SK-N-DZ (cell line): ENCODE measurements at places on chromosomes 7 and 10.

DNA sequence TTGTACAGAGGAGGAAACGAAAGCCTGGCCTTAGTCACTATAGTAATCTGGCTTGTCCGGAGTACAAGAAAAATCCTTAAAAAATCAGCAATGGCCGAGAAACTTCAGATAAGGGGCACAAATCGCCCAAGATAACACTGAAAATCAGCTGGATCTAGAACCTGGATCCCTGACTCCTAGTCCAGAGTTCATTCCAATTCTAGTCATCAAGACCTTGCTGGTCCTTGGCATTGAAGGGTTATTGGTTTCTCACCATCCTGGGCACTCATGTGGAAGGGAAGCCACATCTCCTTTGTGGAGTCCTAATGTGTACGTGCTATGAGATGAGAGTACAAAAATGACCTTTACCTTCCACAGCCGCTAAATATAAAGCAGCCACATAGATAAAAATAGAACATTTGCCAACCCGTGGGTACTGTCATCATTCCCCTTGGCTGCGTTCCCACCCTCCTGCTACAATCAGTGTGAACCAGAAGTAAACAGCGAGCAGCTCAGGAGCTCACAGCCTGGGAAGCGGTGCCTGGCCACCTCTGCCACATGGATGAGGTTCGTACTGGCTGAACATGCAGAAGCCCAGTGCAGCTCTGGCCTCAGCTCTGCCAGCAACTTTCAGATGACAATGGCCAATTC, 116.0 kb upstream of the PDLIM1 start:
- DNase-seq, result no peak

- no peak for DNase-seq
These were observed 145.1 kb downstream of the PLXNA4 start for GRCh38 chr7:132430861-132431822.

DNA sequence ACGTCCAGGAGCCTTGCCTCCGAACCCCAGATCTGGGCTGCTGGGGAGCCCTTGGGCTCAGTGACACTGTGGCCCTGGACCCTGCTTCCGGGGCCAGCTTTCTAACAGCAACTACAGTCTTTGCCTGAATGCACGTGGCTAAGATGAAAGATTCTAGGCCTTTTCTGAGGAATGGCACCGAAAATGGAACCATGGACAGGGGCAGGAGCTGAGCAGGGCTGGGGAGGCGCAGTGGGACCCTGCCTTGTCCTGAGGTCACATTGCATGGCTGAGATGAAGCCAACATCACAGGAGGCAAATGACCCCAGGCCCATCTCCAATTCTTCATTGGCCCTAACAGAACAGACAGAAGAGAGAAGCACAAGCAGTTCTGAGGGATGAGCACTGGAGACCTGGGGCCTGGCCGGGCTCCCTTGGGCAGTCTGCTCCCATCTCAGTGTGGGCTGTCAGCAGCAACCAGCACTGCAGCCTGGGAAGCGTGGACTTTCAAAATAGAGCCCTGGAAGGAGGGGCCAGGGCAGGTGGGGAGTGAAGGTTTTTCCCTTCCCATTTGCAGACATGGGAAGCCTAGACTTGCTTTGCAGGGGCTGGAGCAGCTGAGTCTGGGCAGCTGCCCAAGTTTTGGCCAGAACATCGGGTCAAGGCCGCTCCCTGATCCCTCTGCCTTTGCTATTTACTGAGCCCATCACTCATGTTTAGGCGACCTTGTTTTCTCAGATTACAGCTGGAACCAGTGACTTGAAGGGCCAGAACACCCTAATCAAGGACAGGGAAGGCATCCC, 114.4 kb upstream of the TCERG1L start:
- no peak for DNase-seq

GRCh38 chr10:86699991-86700840, 31.9 kb downstream of the LDB3 start:
- no peak for DNase-seq

DNA sequence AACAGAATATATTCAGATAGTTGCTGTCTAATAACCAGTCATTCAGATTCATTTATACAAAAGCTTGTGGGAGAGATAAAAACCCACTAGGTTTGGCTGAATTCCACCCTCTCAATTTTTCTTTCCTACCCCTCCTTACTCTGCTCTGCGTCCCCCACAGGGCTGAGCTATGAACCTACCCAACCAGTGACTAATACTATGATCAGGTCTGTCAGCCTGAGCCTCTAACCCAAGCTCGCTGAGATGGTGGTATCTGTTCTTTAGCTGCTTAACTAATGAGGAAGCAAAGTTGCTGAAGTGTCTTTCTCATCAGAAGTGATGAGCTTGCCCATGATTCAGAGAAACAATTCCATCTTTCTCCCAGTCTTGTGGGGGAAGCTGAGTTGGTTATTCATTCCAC, 248.7 kb upstream of the GPR26 start:
- no peak for DNase-seq

DNA sequence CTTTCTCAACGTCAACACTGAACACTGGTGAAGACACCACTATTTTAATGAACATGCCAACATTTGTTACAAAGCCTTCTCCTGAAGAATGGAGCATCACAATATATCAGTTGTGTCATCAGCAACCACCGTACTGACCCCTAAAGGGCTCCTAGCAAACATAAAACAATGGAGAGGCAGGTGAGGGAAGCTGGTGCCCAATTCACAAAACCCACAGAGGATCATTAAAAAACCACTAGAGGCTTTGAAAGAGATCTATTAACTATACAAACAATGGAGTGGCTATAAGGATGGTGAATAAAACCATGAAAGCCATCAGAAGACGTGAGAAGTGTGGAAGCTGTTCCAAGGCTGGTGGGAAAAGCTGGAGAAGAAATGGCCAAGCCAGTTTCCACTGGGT, 150.8 kb downstream of the FAM107B start:
- no peak for DNase-seq
